ENCODE measurements at places on chromosomes 13 and 19. TPM values are rescaled to one million over a fixed set of nuclear protein-coding genes. Genes with fewer than 3 reads are reported as not detected.

INAFM1 gene
- 11.2 TPM for polyA plus RNA-seq

CYP2S1 gene
- polyA plus RNA-seq = 0.76 TPM

CBLC gene
- 7.9 TPM for polyA plus RNA-seq

RPS15 gene
- 886 TPM for polyA plus RNA-seq

GPR12 gene
- not detected for polyA plus RNA-seq

PDE4A gene
- polyA plus RNA-seq = 2.1 TPM

TNNI3 gene
- 5.0 TPM for polyA plus RNA-seq

SETDB2 gene
- 21.6 TPM for polyA plus RNA-seq

SERPINE3 gene
- 0.53 TPM for polyA plus RNA-seq

FAM83E gene
- 0.79 TPM for polyA plus RNA-seq

NBEA gene
- 18.6 TPM for polyA plus RNA-seq

MAST3 gene
- 4.9 TPM for polyA plus RNA-seq

KLK15 gene
- not detected for polyA plus RNA-seq

RUBCNL gene
- 2.1 TPM for polyA plus RNA-seq

CDX2 gene
- polyA plus RNA-seq = not detected

NAA16 gene
- 47.6 TPM for polyA plus RNA-seq

TINCR gene
- polyA plus RNA-seq = 0.99 TPM
